ENCODE measurements at places on chromosomes 12 and 14.

DNA sequence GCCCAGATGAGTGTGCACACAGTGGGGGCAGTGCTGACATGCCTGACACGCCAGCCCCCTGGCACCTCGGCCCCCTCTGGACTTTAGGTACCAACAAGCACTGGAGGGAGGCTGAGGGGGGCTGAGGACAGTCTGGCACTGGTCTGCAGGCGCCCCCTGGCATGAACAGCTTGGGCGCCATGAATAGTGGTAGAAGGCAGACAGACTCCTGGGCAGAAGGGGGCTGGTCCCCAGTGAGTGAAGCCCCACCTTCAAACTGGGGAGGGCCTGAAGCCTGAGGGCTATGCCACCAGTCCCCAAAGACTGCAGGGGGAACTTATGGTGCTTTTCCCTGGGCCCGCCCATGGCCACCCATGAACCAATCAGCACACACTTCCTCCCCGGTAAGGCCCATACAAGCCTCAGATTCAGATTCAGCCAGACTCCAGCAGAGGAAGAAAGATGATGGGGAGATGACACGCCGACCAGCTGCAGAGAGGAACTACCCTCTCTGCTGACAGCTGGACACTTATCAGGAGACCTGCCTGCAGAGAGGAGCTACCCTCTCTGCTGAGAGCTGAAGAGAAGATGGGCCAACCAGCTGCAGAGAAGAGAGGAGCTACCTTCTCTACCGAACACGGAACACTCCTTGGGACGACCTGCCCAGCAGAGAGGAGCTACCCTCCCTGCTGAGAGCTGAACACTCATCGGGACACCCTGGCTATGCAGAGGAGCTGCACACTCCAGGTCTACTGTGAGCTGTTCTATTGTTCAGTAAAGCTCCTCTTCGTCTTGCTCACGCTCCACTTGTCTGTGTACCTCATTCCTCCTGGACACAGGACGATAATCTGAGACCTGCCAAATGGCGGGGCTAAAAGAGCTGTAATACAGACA is 324.5 kb downstream of the PCNX1 start:
- no peak for DNase-seq

GRCh38 chr14:64110802-64111201 is 183.4 kb downstream of the ESR2 start:
- no peak for DNase-seq

GRCh38 chr14:64828071-64828470 is 51.6 kb downstream of the SPTB start:
- no peak for DNase-seq

GRCh38 chr14:44448951-44449358 is 58.1 kb downstream of the FSCB start:
- DNase-seq: no peak

DNA sequence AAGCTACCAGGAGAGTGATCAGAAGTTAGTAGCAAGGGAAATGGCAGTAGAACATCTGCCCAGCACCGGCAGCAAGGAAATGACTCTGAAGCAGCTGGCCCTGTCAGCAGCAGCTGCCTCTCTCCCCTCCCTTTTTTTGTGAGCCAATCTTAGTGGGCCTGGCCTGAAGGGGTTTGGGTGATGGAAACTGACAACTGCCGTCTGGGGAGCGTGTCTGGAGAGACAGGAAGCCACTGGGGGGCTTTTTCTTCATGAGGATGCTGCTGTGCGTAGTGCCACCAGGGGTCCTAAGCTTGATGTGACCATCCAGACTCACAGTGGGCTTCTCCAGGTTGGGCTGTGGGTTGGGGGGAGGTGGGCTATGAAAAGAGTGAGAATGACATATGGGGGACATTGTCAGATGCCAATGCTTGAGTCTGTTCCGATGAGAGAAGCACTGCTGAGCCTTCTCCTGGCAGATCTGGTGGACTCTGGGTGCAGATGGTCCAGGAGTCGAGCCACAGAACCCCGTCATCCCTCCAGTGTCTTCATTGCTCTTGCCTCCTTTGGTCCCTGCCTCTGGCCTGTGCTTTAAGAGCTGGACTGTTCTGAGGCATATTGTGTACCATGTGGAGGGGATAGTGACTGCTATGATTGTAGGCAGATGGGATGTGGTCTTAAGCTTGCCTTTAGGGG is 87.6 kb upstream of the HIF1A start:
- no peak for DNase-seq

DNA sequence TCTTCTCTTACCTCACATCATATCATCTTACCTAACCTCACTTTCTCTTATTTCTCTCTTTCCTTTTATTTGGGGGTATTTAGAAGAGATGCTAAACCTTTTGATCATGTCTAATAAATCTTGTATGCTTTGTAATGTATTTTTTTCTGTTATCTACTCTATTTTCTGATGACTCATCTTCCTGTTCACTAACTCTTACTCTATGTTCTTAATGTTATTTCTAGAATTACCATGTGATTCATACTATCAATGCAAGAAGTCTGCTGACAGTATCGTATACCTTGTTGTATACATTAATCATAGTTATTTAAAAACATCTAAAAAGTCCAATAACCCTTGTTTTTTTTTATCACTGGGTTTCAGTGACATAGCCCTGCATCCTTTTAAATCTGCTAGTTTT is 62.3 kb downstream of the MGAT4C start:
- DNase-seq: no peak

All from nephron progenitor cell (in vitro differentiated cells).